Left kidney (tissue), 8 donors: ENCODE measurements at places on chromosomes 1 and 21. TPM values are rescaled to one million over a fixed set of nuclear protein-coding genes. Genes with fewer than 3 reads are reported as not detected.

DNA sequence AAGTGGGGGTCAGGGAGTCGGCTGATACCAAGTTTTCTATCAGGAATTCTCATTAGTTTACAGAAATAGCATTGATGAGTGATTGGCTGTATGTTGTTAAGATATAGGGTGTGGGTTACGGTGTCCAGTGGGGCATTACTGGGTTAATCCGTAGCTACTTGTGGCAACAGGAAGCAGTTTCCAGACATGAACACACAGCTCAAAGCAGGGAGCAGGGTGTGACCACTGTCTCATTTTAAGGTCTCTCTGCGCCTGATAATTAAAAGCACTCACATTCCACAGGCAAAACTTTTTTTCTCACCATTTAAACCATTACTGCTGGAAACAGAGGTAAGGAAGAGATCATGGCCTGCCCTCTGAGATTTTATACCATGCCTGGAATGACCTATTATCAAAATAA is 114.9 kb downstream of the SIK1 start:
- no peak for DNase-seq

GRCh38 chr1:83967336-83967735 is 31.6 kb downstream of the TTLL7 start:
- no peak for DNase-seq

- no peak for DNase-seq
These were observed 189.8 kb downstream of the CLIC6 start for GRCh38 chr21:34858559-34858958.

DNA sequence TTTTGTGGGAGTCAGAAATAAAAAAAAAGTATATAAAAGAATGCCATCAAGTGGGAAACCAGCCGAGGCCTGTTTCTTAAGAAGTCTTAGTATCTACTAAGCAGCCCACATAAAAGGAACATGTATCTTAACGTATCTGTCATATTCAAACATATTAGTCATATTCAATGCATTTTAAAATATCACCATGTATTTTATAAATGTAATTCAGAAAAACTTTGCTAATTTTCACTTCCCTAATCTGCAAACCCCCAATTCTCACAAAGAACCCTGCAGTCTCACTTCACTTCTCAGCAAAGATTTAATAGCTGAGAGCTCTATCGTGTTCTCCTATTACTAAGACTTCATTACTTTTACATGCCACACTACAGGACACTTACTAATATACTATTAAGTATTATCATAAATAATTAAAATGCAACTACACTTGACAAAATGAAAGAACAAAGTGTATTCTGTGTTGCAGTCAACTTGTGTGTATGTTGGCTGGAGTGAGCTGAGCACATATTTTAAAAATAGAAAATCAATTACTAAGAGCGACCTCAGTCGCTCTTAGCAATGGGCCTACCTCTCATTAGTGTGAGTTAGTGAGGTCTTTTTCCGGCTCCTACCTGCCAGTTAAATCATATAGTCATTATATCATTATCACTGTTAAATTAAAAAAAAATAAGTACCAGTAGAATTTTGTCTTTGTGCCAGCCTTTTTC is 484.3 kb downstream of the LMO4 start:
- DNase-seq = no peak

GRCh38 chr1:147287133-147287865 is 44.8 kb downstream of the CHD1L start:
- no peak for DNase-seq

DNA sequence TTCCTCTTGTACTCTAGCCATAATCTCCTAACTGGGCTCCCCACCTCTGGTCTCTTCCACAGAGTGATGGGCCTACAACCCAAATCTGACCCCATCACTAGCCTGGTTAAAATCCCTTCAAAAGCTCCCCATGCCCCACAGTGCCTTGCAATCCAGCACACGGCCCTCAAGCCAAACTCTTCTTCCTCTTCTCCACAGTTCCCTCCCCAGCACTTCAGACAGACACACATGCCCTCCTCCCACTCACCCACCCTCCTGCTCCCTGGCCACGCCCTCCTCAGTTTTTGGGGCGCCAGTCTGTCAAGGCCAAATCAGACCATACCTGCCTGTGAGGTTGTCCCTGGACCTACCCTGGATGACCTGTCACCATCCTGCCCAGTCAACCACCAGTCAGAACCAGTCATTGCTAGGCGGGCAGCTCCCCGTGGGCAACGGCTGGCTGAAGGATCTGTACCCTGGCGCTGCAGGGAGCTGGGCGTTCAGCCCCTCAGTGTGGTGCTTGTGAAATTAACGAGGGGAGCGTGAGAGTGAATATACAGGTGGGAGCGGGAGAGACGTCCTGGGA is 753 bp downstream of the C1orf210 start:
- no peak for DNase-seq

- DNase-seq = no peak
These were observed 35.5 kb downstream of the HUNK start for GRCh38 chr21:31908106-31909031.

DNA sequence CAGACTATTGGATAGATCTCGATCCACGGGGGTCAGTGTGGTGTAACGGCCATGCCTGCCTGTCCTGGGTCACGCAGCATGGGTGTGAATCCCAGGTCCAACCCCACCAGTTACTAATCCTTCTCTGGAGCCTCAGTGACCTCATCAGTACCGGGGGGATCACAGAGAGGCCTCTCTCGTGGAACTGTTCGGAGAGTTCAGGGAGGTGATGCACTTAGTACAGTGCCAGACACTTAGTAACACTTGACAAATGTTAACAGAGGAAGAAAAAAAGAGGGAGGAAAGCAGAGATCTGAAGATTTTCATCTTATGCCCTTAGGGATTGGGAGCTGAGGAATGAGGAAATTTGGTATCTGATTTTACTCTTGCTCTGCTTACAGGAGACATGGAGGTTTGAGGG is 2.9 kb downstream of the ABCA4 start:
- no peak for DNase-seq

- no peak for DNase-seq
These were observed 297.4 kb downstream of the ST6GALNAC3 start for GRCh38 chr1:76371941-76372340.

DNA sequence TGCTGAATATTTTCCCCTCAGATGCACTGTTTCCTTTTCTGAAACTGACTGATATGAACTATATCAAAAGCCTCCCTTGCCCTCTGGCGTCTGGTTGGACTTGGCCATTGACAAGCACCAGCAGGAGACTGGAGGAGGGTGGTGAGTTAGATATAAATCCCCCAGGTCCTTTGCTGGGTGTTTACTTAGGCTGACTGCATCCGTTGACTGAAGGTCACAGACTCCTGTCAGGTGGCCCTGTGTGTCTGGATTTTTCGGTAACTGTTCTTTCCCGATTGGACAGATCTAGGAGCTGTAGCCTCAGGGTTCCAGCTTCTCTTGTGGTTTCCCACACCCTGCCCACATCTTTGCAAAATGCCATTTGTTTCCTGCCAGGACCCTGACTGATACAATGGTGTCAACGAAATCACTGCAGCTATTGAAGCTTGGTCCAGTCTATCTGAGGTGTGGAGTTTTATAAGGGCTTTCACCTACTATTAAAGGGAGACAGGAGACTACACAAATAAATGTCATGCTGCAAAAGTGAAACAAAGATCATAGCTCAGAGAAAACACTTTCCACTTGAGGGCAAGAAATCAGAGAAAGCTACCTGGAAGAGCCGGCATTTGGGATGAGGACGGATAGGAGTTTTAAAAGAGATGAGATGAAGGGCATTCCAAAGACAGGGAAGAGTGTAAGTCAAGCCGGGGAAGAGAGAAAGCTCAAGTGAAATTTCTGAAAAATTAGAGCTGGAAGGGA is 1.5 kb upstream of the MAGI3 start:
- DNase-seq = no peak

DNA sequence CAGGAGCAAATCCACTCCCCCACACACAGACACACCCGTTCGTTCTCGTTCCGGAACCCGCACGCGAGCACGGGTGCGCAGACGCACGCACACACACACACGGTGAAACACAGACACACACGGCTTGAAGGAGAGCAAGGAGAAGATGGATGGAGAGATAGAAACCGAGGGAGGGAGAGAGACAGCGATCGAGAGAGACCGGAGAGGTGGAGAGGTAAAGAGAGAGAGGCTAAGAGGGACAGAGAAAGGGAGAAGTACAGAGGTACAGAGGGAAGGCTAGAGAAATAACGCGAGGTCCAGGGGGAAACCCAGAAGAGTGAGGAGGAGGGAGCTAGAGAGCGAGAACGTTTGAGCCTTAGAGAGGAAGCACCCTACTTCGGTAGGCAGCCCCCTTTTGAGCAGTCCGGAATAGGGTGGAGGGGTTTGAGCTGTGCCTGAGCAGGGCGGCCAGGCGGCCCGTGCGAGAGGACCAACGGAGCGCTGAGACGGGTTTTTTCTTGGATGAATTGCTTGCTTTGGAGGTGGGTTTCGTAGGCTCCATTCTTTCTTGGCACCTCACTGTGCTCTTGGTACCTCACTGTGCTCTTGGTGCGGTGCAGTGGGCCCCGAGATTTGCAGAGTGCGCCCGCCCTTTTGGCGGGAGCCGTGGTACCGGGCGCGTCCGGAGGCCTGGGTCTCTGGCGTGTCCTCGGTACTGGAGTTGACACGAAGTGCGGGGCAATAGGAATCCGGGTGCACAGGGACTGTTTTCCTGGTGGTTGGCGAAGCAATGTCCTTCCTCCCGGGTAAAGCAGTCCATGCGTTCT is 88.4 kb upstream of the RHOU start:
- DNase-seq = no peak

GRCh38 chr1:209736490-209737117 is 19.2 kb upstream of the TRAF3IP3 start:
- DNase-seq = no peak

CELA2A gene
- polyA plus RNA-seq = 0.70 TPM

PYHIN1 gene
- 0.15 TPM for polyA plus RNA-seq

CTSE gene
- polyA plus RNA-seq = 0.28 TPM

PDC gene
- polyA plus RNA-seq = 0.35 TPM

TTLL7 gene
- 6.3 TPM for polyA plus RNA-seq

GABRD gene
- polyA plus RNA-seq = 2.1 TPM

PLA2G2F gene
- 0.37 TPM for polyA plus RNA-seq
